ENCODE measurements at places on chromosomes 5 and 9.
A peak's percentile ranks its signal among the peaks of the same experiment; 100 is the strongest.

DNA sequence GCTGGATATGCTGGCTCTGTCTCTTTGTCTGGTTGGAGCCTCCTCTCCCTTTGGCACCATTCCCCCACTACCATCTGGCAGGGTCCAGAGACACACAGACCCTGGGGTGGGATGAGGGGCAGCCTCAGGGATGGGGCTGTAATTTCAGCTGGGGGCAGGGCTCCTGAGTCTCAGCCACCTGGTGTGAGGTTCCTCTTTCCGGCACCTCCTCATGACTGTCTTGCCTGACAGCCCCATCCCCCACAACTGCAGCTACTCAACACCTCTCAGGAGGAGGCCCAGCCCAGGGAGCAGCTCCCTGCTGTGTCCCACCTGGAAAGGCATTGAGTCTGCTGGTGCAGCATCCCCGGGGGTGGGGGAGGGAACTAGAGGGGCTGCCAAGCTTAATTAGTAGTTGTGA is 11.7 kb upstream of the RPS14 start:
- DNase-seq: no peak

DNA sequence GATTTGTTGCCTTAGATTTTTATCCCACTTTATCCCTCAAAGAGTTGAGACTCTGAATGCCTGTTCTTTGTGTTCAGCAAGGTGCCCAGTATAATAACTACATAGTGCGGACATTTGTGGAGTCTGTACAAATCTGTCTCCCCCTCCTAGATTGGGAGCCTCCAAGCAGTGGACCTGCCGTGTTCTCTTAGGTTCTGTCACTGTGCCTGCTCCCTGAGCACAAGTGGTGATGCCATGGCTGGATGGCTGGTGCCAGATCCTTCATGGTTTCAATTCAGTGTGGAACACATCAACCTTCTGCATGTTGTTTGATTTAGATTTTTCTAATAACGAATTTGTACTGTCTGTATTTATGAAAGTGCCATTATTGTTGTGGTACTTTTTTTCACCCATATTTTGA is 292.9 kb downstream of the CD180 start:
- no peak for DNase-seq

GRCh38 chr9:125240649-125240999 is 519 bp downstream of the HSPA5 start:
- no peak for DNase-seq

DNA sequence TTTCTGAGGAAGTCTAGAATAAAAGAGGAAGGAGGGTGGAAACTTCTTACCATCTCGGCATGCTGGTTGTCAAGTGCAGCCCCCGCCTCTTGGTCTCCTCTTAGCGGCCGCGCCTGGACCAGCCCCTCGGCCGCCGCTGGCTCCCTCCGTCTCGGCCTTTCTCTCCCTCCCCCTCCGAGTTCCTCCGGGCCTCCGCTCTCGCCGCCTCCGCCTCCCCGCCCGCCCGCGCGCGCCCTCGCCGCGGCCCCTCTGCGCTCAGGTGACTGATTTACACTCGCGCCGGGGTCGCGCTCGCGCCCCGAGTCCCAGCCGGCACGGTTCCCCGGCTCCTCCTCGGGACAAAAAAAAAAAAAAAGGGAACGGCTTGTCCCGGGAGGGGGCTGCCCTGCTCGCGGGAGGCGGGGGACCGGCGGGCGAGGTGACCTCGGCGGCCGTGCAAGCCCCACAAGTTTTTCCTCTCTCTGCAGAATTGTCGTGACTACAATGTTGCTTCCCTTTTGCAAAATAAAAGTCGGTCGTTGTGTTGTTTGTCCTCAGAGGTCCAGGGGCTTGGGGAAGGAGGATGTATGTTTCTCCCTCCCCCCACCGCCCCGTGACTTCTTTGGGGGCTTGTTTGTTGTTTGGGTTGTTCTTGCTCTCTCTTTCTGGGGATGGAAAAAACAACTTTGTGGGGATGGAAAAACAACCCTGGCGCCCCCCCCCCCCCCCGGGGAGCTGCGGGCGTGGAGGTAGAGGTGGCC is at the start of gene BNC2:
TSS of gene BNC2 (minus strand) at position 75 of the 740 bp plus-strand sequence. CDS start at position 53, 22 bp downstream.
- DNase-seq: peak; percentile 60

DNA sequence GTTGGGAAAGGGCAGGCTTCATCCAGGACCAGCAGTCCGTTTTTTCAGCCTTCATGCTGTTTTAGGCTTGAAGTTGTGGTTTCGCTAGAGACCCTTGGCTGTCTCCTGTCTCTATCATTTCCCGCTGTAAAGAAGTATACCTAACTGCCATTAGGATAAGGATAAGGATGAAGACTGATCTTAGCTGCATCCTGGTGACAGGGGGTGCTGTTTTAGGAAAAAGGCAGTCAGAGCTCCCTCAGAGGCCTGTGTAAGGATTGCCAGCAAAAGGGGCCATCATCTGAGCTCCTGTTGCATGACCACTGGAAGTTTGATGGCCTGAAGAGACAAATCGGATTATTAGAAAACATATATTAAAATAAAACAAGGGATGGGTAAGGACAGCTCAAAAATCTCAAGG is 64.8 kb upstream of the FGF10 start:
- no peak for DNase-seq

DNA sequence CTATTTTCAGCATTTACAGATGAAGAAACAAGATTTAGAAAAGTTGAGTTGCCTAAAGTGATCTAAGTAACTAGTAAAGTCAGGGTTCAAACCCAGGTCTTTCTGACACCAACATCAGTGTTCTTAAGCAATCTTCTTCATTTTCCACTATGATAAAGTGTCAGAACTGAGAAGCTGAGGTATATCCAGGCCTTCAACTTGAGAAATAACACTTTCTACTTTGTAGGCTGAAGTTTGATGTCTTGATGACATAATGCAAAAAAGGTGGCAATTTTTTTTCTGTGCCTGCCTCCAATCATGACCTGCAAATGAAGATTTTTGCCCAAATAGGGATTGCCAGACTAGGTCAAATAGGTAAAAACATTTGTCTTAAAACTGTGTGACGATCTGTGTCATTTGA is 81.3 kb downstream of the NR3C1 start:
- no peak for DNase-seq

GRCh38 chr9:120741701-120742100 is 27.4 kb upstream of the MEGF9 start:
- DNase-seq: no peak

- DNase-seq: peak; percentile 47
Measured at GRCh38 chr5:50302815-50303490, 138.1 kb downstream of the EMB start.

- no peak for DNase-seq
Measured at GRCh38 chr9:137232510-137232909, 1.8 kb downstream of the SLC34A3 start.

GRCh38 chr5:9182899-9183695 is 362.8 kb downstream of the SEMA5A start:
- no peak for DNase-seq

DNA sequence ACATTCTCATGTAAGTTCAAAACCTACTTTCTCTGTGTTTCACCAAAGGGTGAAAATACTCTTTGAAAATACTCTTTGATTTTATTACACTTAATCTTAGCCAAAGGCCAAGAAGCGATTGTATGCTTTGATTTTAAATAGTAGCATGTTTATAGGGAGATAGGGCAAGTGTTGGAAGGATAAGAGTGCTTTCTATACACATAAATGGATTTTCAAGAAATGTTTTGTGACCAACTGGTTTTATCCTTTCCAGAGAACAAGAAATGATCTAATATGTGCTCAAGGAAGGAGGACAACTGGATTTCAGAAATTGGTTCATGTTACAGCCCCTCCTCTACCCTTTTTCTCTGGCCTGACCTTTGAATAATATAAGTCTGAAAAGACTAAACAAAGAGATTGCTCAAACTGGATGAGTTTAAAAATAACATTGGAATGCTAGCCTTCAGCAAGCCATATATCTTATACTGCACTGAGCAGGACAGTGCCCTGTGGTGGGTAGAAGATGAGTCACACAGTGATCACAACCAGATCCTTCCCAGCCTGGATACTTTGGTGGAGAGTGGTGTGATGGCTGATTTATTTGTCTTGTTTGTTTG is 13.1 kb downstream of the PALM2AKAP2 start:
- DNase-seq: peak; percentile 94

DNA sequence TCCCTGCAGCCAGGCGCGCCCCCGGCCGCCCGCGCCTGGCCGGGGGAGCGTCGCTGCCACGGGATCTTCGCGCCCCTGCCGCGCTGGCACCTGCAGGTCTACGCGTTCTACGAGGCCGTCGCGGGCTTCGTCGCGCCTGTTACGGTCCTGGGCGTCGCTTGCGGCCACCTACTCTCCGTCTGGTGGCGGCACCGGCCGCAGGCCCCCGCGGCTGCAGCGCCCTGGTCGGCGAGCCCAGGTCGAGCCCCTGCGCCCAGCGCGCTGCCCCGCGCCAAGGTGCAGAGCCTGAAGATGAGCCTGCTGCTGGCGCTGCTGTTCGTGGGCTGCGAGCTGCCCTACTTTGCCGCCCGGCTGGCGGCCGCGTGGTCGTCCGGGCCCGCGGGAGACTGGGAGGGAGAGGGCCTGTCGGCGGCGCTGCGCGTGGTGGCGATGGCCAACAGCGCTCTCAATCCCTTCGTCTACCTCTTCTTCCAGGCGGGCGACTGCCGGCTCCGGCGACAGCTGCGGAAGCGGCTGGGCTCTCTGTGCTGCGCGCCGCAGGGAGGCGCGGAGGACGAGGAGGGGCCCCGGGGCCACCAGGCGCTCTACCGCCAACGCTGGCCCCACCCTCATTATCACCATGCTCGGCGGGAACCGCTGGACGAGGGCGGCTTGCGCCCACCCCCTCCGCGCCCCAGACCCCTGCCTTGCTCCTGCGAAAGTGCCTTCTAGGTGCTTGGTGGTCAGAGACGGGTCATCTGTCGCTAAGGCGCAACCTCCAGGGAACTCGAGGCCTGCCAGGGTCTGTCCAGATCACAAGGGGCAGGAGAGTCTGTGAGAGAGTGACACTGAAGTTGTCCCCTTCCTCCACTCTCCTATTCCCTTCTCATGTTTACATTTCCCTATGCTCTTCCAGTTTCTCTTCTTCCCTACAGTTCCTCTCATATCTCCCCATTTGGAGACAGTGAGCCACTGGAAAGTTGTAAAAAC is 1.3 kb downstream of the GPR150 start:
- DNase-seq: no peak

- DNase-seq: no peak
Measured at GRCh38 chr5:76849419-76850291, at the start of gene S100Z. Gene S100Z (plus strand): TSS chr5:76850014. CDS start chr5:76875360, 25,346 bp downstream.

DNA sequence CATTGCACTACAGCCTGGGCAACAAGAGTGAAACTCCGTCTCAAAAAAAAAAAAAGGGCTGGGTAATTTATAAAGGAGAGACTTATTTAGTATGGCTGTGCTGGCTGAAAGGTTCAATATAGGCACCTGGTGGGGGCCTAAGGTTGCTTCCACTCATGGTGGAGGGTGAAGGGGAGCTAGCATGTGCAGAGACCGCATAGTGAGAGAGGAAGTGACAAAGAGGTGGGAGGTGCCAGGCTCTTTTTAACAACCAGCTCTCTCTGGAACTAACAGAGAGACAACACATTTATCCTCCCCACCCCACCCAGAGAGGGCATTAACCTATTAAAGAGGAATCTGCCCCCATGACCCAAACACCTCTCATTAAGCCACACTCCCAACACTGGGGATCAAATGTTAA is 28.9 kb upstream of the SERINC5 start:
- DNase-seq: no peak

DNA sequence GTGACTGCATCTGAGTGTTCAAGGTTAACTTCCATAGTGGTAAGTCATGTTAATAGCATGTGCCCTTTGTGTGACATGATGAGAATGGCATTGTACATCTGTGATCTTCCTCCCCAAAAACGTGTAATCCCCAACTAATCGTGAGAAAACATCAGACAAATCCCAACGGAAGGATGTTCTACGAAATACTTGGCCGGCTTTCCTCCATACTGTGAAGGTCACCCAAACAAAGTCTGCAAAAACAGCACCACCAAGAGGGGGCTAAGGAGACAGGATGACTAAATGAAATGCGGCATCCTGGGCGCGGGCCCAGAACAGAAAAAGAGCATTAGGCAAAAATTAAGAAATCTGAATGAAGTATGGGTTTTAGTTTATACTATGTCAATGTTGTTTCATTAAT is 81.8 kb downstream of the MED10 start:
- no peak for DNase-seq

GRCh38 chr5:23164971-23165370 is 311.8 kb upstream of the CDH12 start:
- DNase-seq: no peak

GRCh38 chr5:86979811-86980411 is 287.8 kb upstream of the RASA1 start:
- DNase-seq: peak; percentile 71

GRCh38 chr9:89992326-89993198 is 387.8 kb downstream of the GADD45G start:
- no peak for DNase-seq

- DNase-seq: no peak
Measured at GRCh38 chr9:18526685-18527084, 52.7 kb downstream of the ADAMTSL1 start.

- no peak for DNase-seq
Measured at GRCh38 chr5:95217881-95218280, 67.0 kb downstream of the MCTP1 start.

GRCh38 chr5:95853490-95853889 is 31.0 kb upstream of the GLRX start:
- DNase-seq: no peak

DNA sequence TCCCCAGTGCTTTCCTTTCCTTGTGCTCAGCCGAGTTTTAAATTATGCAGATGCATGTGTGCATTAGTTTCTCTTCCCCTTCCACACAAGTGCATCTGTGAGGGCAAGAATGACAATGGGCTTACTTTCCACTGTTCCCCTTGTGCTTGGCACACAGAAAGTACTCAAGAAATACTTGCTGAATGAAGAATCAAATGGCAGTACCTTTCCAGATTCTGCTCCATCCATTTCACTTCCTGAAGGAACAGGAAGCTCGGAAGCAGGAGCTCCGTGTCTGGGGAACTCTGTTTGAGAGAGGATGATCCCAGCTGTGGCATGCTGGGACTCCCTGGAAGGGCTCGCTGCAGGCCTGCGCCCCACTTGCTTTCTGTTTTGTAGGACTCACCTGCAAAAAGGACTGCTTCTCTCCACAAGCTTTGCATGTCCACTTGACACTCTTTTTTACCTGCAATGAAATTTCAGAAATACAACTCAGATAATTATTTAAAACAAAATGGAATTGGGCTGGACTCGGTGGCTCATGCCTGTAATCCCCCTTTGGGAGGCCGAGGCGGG is 5.5 kb downstream of the MRNIP start:
- DNase-seq: no peak

GRCh38 chr5:127041571-127041970 is 11.2 kb upstream of the MARCHF3 start:
- peak; percentile 60 for DNase-seq

- DNase-seq: peak; percentile 21
Measured at GRCh38 chr5:159864885-159865691, 51.2 kb upstream of the ADRA1B start.

DNA sequence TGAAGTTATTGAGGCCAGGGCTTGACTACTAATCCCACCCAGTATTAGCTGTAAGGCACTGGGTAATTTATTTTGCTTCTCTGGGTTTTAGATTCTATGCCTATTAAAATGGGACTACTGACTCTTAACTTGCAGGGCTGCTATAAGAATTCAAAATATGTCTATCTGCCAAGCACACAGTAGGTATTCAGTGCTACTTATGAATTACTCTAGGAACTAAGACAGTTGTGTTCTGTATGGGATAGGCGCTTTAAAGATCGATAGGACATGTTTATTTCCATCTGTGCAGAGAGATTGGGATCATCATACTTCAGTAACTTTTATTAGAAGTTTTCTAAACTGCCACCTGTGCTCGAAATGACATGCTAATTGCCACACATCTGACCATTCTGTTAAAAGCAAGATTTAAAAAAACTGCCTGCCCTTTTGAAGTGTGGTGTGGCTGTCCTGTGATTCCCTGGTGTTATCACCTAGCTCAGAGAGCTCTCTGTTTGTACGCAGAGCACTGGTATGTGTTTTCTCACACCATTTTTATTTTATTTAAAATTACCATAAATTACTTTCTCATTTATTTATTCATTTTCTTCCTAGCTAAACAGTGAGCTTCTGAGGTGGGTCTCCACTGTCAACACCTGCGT is 58.7 kb downstream of the FYB1 start:
- no peak for DNase-seq

Data from IMR-90 (cell line).